Right lobe of liver (tissue), 6 donors: ENCODE measurements at places on chromosomes 2 and 18. TPM values are rescaled to one million over a fixed set of nuclear protein-coding genes. Genes with fewer than 3 reads are reported as not detected.

The COL5A2 gene
- total RNA-seq, result 6.2 TPM

The CTAGE1 gene
- not detected for total RNA-seq

The CHRNG gene
- total RNA-seq, result not detected

The NOP58 gene
- total RNA-seq, result 22.8 TPM

The TUBA3E gene
- total RNA-seq, result not detected

The GEN1 gene
- 6.0 TPM for total RNA-seq

The ASIC4 gene
- total RNA-seq, result not detected

The RALB gene
- total RNA-seq, result 24.6 TPM
